ENCODE measurements at places on chromosomes 6 and 20. TPM values are rescaled to one million over a fixed set of nuclear protein-coding genes. Genes with fewer than 3 reads are reported as not detected.

DNA sequence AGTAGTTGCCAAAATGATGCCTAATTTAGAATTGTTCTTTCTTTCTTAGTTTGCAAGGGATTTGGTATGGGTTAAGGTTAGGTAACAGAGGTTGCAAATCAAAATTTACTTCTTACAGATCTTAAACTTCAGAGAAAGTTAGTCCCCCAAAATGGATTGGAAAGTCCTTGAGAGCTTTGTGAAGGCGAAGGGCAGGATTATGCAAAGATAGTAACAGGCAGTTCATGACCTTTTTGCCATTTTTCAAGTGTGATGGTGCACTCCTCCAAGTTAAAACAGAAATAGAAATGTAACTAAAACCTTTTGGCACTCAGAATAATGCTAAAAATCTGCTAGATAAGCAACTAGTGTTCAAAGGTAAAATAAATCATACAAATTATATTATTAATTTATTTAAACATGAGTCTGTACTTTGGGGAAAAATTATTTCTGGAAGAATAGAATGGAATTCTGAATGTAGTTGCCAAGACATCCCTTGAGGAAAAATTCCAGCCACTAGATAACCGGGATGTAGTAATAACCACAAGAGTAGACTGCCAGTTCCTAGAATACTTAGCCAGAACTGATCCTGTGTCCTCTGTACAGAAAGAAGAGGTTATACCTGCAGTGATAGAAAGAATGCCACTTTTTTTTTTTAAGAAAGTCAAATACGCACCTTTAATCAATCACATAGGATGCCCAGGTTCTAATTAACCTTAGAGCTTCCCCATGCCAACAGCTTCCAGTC, 31.8 kb upstream of the DAAM2 start:
- no peak for DNase-seq

DNA sequence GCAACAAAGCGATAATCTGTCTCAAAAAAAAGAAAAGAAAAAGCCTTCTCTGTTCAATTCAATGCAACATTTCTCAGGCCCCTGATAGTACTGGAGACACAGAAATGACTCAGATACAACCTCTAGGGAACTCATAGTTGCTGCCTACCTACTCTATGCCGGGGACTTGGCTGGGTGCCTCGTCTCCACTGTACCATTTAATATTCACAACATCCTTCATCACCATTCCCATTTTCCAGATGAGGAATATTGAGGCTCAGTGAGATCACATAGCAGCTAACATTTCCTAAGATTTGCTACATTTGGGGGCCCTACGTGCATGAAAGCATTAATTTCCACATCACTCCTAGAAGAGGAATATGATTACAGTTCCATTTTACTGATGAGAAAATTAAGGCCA, 7.5 kb downstream of the NOL4L start:
- DNase-seq, result no peak

GRCh38 chr6:157757430-157758403, 65.3 kb upstream of the SNX9 start:
- no peak for DNase-seq

GRCh38 chr6:155755452-155755851, 299.8 kb upstream of the NOX3 start:
- no peak for DNase-seq

DNA sequence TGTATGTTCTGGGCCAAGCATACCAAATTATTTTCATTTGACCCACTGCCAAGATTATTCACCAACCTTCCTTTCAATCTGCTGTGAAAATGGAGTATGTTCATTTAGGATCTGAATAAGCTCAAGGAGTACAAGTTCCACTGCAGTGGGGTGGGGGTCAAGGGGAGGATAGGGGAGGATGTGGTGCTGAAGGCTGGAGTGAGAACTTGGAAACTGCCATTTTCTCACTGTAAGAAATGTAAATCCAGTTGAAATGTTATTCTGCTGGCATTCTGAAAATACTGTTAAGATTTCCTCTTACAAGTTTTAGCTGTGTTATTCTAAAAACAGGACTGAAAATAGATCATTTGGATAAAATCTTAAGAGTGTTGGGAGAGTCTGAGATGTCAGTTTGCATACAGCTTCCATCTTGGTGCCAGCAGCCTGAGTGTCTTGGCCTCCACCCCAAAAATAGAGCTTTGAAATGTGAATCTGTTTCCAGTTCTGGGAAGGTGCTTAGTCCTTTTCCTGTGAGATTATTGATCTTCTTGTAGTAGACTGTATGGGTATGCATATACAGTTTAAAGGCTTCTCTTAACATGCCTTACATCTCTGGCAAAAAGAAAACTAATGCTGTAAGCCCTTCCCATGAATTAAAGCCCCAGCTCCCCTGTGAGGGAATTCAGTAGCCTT, 84.3 kb downstream of the CTNNBL1 start:
- DNase-seq, result no peak

GRCh38 chr20:61314326-61315010, 62.4 kb downstream of the CDH4 start:
- no peak for DNase-seq

DNA sequence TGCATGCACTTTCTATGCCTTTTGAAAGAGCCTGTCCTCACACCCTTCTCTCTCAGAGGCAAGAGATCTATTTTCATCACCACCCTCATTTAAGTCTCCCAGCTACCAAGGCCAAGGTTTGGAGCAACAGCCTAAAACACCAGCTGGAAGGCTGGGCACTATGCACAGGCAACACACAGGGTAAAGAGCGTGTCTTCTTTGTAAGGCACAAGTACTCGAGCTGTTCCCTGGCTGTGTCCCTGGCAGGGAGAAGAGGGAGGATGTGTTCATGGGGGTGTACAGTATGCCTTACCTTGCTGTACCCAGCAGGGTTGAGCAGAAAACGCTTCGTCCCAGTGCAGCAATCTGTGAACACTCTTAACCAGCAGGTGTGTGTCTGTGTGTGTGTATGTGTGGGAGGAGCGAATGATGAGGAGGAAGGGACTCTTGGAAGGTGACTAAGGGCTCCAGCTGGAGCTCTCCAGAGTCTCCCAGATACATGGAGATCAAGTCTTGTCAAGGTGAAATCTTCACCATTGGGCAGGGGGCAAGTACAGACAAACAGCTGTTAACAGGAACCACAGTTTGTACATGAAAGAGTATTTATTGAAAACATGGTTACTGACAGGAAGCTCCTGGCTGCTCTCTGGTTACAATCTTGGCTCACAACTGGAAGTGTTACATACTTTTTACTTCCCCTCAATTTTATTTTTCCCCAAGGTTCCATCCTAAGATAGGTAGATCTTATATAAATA, 40.8 kb downstream of the ELMO2 start:
- no peak for DNase-seq

GRCh38 chr20:1557605-1558004, at the start of gene SIRPD:
SIRPD (minus strand) TSS chr20:1557705; CDS start chr20:1557653, 52 bp downstream.
- DNase-seq, result no peak

GRCh38 chr20:8132484-8133309, 631 bp downstream of the PLCB1 start:
- no peak for DNase-seq

GRCh38 chr6:146851837-146852236, 253.1 kb downstream of the ADGB start:
- peak; percentile 74 for DNase-seq

GRCh38 chr20:46523696-46524328, 10.5 kb upstream of the ZNF334 start:
- no peak for DNase-seq

- no peak for DNase-seq
Observed at GRCh38 chr6:113178349-113178748, 678.8 kb upstream of the MARCKS start.

GRCh38 chr6:73733791-73734190, 37.8 kb downstream of the CD109 start:
- DNase-seq, result no peak

DNA sequence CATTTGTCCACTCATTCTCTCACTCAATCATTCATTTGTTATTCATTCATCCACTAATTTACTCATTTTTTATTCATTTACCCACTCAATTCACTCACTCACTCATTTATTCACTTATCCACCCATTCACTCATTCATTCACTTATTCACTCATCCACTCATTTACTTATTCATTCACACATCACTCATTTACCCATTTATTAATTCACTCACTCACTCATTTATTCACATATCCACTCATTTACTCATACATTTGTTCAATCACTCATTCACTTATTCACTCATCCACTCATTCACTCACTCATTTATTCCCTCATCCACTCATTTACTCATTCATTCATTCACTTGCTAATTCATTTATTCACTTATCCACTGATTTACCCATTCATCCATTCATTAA, 129.1 kb downstream of the TTLL2 start:
- no peak for DNase-seq

DNA sequence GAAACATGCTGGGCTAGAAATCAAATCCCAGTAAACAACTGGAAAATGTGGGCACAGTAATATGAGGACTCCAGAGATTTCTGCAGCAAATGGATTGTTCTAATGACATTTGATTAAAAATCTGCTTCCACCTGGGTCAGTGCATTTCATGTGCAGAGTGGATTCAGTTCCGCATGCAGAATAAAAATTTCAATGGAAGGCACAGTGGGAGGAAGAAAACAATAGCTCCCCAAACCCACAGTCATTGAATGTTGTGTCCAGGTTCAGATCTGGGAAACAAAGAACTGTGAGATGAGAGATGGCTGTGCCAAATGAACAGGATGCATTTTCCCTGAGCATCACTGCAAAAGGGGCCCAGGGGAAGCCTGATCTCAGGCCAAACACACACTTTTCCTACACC, 403.1 kb downstream of the BTBD9 start:
- no peak for DNase-seq

DNA sequence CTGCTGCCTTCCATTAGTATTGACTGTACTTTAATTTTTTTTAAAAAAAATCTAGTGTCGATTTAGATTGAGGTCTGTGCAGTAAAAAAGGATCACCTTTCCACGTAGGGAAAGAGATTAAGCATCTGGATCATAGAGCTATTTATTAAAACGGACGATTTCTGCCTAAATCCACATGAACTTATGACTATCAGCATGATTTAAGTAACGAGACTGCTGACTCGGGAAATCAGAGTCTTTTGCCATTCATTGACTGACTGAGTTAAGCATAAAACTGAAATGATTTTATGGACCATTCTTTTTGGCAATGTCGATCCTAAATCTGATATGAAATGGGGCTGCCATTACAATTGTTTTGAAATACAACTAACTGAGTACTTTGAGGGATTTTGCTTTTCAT, 261.7 kb downstream of the SAMD5 start:
- no peak for DNase-seq

DNA sequence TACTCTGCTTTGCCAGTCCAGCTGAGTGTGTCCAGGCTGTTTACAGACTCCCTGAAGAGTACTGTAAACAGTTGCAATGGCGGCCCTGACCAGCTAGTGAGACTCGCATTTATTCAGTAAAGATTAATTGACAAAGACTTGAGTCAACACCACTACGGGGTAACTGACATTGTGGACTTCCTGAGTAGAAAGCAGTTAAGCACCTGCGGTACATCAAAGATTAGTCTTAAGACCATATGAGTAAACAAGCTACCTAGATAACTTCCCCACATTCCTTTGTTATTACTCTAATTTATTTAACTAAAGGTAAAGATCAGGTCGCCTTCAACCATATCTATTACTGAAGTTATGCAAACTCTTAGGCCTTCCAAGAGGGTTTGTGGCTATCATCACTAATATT, 12.6 kb downstream of the VPS52 start:
- no peak for DNase-seq

DNA sequence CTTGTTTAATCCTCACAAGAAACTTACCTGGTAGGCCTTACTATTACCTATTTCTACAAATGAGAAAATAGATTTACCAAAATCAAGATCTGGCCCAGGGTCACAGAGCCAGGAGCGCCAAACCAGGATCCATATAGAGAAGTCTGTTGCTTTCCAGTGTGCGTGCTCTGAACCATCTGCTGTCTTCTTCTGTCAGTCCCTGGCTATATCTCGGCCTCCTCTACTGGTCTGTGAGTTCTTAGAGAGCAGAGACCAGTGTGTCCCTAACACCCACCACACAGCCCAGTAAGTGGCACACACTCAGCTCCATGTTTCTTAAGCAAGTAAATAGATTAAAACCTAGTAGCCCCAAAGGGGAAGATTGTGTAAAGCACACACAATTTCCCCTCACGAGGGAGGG, 18.9 kb upstream of the ENPP5 start:
- DNase-seq, result no peak

GRCh38 chr20:13271977-13272975, 51.2 kb downstream of the ISM1 start:
- no peak for DNase-seq

DNA sequence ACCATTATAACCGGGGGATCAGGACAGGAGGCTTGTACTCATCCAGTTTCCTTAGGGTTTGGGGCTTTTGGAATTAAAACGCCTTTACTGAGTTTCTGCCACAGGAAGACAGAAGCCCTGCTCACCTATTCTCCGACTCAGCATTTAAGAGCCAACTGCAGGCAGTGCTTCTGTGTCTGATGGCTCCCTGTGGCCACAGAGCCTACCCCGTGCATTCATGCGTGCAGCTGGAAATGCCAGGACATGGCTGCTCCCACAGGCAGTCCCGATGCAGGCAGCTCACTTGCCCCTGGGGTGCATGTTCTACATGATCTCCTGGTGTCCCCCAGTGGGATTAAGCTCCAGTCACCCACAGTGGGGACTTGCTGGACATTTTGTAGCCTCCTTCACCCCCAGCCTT, 22.2 kb downstream of the ZNF831 start:
- DNase-seq, result no peak

GRCh38 chr20:45069261-45069660, 31.7 kb downstream of the KCNS1 start:
- DNase-seq, result no peak

- no peak for DNase-seq
Observed at GRCh38 chr6:33443025-33443424, 11.4 kb upstream of the ZBTB9 start.

DNA sequence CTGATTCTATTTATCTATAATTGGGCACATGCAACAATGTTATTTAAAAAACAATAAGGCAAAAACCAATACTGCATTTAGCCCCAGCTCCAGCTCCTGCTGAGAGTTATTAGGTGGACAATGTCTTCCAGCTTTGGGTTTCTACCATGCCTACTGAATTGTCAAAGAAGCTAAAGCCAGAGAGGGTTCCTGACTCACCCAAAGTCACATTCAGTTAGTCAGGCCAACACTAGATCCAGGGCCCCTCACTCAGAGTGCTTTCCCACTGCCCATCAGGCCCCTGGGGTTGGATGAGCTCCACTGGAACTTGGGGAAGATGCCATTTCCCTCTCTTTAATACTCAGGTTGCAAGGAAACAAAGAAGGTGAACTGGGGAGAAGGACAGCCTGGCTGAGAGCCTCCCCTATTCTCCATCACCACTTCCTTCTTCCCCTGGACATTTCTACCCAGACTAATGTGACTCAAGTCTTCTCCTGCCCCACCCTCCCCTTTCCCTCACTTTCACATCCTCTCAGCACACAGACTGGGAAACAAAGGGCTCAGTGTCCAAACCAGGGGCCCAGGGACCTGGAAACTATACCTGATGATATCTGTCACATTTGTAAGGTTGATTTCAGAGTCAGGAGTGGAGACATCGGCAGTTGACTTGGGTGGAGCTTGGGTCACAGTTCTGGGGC, 6.0 kb downstream of the TREM1 start:
- DNase-seq, result no peak

BPIFB2 gene
- not detected for total RNA-seq

FABP7 gene
- not detected for total RNA-seq

TPMT gene
- total RNA-seq, result 10.2 TPM

NOX3 gene
- total RNA-seq, result not detected

METTL24 gene
- not detected for total RNA-seq

TSHZ2 gene
- 1.1 TPM for total RNA-seq

OR2J3 gene
- not detected for total RNA-seq

ZNF133 gene
- 11.2 TPM for total RNA-seq
